ENCODE measurements at places on chromosomes 7 and 10.

- DNase-seq: no peak
Observed at GRCh38 chr10:48545462-48546145, 59.3 kb downstream of the ARHGAP22 start.

- DNase-seq: no peak
Observed at GRCh38 chr7:151399906-151400305, 9.9 kb downstream of the WDR86 start.

DNA sequence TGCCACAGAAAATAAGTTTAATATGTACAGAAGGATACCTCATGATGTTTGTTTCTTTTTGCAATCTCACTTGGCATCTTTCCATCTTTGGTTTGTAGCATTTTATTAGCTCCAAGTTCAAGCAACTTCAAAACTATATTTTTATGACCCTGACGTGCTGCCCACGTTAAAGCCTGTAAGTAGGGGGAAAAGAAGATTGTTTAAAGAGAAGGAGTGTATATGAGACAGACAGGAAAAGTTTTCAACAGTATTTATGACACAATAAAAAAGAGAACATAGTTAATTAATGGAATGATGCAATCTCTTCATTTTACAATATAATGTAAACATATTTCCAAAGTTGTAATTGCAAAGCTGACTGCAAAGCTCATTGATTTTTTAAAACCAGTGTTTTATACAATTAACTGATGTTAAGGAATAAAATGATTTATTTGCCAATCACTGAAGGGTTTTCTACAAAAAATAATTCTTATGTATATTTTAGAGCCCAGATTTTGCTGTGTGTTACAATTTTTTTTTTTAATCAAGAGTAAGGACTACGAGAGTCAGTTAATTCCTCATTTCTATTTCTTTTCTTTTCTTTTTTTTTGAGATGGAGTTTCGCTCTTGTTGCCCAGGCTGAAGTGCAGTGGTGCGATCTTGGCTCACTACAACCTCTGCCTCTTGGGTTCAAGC is 42.5 kb downstream of the ASZ1 start:
- no peak for DNase-seq

GRCh38 chr7:108384716-108385483 is 71.3 kb downstream of the NRCAM start:
- no peak for DNase-seq

DNA sequence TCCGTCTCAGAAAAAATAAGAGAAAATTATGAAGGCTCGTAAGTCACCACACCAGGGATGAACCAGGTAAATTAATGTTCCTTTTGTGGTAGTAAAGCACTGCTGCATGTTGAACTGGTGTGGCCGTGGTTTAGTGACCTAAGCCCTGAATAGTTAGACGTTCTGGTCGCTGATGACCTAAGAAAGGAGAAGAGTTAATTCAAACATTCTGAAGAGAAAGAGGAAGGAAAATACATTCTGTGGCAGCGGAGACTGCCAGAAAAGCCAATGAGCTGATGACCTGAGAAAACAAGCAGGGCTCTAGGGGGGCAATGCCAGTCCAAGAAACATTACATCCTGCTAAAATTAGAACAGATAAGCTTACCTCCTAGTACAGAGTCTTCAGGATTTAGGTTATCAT is 17.5 kb downstream of the DNAJC9 start:
- DNase-seq: no peak

DNA sequence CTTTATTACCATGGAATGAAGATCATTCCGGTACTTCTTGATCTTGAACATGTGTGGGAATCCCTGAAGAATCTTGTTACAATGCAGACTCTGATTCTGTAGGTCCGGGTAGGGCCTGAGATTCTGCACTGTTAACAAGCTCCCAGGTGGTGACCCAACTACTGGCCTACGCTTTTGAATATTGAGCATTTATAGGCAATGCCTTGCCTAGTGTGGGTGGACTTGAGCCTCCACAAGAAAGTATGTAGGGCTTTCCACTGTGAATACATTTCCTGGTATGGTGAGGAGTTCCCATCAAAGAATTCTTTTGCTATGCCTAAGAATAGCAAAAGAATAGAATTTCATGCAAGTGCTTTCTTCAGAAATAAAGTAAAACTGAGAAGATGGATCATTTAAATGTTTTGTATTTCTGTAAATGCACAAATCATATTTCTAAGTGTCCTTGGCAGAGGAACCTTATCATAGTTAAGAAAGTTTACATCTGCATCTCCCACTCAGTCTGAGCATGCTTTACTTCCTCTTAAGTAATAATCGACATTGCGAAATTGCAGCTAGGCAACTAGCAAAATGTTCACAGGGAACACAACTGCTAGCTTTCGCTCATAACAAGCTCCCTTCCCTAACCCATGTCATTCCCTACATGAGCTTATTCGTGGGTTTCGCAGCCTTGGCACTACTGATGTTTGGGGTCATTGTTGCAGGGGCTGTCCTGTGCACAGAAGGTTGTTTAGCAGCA is 71.4 kb downstream of the AHR start:
- DNase-seq: no peak

- no peak for DNase-seq
Observed at GRCh38 chr7:110347081-110347480, 743.8 kb upstream of the LRRN3 start.
